ENCODE measurements at places on chromosomes 3 and 15.
A peak's percentile ranks its signal among the peaks of the same experiment; 100 is the strongest.

GRCh38 chr15:23411841-23412240 is 35.2 kb downstream of the GOLGA6L2 start:
- DNase-seq: no peak

- DNase-seq: no peak
Observed at GRCh38 chr3:32508711-32509110, 6.1 kb upstream of the CMTM6 start.

DNA sequence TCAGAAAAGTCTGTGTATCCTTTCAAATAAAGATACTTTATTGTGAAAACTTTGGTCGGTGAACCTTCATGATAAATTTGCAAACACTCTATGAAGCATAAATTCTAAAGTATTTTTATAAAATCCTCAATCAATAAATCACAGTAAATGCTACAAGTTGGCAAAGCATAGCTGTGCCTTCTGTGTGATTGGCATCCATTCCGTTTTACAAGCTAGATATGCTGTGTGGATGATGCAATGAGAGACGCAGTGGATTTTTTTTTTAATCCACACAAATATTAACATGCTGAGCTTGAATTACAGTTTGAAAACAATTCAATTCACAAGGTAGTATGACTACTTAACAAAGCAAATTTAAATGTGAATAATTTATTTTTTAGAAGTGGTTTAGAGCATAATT is 937.2 kb downstream of the ZPLD1 start:
- no peak for DNase-seq

DNA sequence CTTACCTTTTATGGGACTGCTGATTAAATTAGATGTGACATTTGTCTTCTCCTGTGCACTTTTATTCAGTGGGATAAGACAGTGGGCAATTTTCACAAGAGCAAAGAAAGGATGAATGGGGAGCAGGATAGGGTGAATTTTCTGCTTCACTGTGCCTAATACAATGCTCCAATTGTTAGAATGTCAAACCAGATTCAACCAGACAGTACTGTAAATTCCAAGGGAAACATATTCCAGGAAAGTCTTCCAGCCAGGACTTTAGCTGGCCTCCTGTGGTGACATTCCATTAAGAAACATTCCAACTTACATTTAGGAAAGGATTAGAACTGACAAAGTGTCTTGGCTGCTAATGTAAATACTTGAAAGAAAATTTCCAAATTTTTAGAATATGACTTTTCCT is 100.1 kb upstream of the PROK2 start:
- DNase-seq: peak; percentile 31

DNA sequence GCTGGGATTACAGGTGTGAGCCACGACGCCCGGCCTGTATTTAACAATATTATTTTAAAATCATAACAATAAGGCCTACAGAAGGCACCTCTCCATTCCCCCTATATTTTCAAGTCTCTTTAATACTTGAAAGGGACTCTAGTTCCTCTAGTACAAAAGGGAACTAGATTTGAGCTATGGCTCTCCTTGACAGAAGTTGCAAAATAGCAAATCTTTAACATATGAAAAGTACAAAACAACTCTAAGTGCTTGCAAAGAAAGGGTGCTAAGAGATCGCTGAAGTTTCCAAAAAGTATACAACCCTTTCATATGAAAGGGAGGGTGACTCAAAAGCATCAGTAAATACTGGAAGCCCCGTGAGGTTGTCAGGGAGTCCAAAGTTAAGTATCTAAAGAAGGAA is 23.8 kb downstream of the AP3S2 start:
- DNase-seq: no peak

DNA sequence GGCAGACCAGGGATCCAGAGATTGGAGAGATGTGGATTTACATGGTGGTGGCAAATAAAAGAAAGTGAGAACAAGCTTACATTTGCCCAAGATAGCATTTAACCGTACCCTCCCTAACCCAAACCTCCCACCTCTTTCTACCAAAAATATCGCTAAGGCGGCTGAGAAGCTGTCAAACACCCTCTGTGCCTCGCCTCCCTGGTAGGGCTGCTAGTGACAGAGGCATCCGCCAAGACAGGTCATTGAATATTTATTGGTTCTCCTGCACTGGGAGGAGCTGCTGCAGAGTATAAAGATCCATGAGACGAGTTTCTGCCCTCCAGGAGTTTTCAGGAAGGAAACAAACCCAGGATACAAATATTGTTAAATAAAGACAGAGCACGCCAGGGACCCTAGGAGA is 107.3 kb upstream of the TMC3 start:
- DNase-seq: no peak

- no peak for DNase-seq
Observed at GRCh38 chr15:67781907-67782690, 43.2 kb upstream of the SKOR1 start.

DNA sequence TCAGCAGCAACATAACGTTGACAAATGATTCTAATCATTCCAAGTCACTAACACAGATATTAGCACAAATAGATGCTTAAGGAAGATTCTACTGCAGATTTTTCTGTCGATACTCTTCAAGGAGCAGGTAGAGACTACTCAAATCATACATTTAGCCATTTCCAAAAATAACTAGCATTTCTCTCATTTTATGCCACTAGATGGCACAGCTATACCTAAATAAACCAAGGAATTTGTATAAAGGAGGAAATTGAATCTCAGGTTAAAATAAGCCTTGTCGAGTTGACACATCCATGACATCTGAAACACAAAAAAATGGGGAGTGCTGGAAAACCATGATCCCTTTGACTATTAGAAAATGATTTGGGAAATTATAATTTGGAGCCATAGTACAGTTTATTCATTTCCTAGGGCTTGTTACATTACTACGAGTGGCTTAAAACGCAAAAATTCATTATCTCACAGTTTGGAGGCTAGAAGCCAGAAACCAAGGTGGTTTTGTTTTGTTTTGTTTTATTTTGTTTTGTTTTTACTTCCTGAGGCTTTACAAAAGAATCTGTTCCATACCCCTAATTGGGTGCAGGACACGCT is 59.5 kb upstream of the STRIT1 start:
- DNase-seq: peak; percentile 62

DNA sequence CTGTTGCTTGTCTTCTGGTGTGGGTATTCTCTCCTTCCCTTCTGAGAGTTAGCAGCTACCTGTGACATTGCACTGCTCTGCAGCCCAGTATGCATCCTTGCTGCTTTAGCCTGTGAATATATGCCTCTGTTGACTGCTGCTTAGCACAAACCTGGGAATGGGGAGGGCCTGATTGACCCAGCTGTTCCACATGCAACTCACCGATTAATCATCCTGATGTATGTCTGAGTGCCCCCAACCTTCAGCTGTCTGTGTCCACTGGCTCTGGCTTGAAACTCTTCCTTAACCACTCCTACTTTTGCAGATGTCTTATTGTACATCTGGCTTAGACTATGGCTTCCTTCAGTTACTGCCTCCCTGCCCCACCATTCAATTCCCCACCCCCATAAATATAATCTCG is 119.1 kb downstream of the RASA2 start:
- no peak for DNase-seq

DNA sequence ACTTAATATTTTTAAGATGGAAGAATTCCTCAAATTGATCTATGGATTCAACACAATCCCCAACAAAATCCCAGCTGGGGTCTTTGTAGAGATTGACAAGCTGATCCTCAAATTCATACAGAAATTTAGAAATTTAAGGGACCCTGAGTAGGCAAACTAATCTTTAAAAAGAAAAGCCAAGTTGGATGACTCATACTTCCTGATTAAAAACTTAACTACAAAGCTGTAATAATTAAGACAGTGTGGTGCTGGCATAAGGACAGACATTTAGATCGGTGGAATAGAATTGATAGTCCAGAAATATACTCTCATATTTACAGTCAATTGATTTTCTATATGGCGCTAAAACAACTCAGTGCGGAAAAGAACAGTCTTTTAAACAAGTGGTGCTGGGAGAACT is 11.6 kb downstream of the FAM162A start:
- no peak for DNase-seq

GRCh38 chr15:50128266-50128665 is 9.2 kb upstream of the ATP8B4 start:
- no peak for DNase-seq

- no peak for DNase-seq
Observed at GRCh38 chr15:78614021-78614420, 6.8 kb downstream of the CHRNA3 start.

DNA sequence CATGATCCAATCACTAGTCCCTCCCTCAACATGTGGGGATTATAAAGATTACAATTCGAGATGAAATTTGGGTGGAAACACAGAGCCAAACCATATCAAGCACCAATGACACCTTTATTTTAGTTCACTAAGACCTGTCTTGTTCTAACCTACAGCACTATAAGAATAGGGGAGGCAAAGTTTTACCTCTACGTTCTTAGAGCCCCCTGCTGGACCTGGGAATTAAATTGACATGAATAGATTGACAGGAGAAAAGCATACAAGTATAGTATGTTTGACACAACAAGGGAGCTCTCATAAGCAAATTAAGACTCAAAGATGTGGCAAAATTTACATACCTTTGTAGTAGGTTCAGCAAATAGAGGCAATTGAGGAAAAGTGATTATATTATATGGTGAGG is 974.4 kb upstream of the ALCAM start:
- DNase-seq: peak; percentile 5

GRCh38 chr15:34275721-34276120 is 50.9 kb downstream of the EMC4 start:
- no peak for DNase-seq

- no peak for DNase-seq
Observed at GRCh38 chr15:56208185-56208584, 35.5 kb downstream of the RFX7 start.

DNA sequence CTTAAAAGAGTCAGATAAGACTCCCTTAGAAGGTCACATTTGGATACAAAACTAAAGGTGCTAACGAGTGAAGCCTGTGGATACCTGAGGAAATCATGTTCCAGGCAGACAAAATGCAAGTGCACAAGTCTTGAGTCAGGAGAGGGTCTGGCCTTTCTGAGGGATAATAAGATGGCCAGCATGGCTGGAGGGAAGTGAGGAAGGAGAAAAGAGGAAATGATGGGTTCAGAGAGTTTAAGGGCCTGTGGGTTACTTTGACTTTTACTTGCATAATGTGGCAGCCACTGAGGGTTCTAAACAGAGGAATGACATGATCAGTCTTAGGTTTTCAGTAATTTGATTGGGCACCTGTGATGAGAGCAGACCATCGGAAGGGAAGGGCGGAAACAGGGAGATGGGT is 3.5 kb upstream of the ROPN1B start:
- no peak for DNase-seq

DNA sequence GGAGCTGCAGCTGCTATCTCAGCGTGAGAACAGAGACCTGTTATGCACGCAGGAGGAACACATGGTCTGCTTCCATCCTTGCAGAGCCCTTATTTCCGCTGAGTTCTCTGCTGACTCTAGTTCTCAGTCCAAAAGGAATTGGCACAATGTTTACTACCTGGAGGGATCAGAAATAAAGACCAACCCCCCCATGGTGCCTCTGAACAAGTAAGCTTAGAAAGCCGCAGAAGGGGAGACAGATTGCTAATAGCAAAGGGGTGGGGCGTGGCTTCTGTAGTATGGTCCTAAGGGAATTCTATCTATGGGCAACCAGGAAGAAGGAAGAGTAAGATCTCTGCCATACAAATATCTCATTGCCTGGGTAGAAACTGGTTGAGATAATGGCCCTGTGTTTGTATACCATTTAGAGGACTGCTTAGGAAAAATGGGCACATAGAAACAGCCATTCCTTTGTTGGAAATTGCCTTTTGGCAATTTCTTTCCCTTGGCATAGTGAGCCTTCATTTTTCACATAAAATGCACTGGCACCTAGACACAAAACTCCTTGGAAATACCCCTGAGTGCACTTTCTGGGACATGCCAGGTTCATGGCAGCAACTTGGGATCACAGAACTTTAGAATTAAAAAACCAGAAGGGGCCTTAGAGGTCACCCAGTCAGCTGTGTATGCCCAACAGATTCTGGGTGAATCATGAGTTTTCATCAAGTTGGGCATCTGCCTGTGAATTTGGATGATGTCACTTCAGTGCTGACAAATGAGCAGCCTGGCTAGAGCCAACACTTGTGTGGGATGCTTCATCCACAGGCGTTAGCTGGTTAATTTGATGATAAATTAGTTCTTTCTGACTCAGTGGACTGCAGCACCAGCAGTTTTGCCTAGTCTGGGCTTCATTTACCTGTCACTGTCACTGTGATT is 57.4 kb upstream of the STXBP5L start:
- no peak for DNase-seq

GRCh38 chr3:52237006-52237656 is 1.8 kb downstream of the TWF2 start:
- DNase-seq: peak; percentile 46

DNA sequence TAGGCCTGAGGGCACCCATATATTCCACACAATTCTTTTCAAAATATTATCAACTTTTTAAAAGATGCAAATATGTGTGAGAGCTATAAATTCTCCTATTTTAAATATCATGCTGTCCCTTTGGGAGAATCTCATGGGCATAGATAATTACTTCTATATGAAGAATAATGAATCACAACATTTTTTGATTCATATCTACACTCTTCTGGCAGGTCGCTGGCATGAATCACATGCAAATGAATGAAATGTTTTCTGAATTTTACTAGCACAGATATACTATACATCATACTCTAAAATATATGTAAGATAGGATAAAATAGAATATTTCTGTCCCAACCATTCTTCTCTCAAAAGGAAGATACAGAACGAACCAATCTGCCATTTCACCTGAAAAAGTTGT is 277.7 kb upstream of the KCNH8 start:
- DNase-seq: no peak

- DNase-seq: no peak
Observed at GRCh38 chr3:60746695-60747416, 504.4 kb downstream of the FHIT start.

- DNase-seq: peak; percentile 14
Observed at GRCh38 chr15:75577401-75578172, 1.5 kb downstream of the PTPN9 start.

DNA sequence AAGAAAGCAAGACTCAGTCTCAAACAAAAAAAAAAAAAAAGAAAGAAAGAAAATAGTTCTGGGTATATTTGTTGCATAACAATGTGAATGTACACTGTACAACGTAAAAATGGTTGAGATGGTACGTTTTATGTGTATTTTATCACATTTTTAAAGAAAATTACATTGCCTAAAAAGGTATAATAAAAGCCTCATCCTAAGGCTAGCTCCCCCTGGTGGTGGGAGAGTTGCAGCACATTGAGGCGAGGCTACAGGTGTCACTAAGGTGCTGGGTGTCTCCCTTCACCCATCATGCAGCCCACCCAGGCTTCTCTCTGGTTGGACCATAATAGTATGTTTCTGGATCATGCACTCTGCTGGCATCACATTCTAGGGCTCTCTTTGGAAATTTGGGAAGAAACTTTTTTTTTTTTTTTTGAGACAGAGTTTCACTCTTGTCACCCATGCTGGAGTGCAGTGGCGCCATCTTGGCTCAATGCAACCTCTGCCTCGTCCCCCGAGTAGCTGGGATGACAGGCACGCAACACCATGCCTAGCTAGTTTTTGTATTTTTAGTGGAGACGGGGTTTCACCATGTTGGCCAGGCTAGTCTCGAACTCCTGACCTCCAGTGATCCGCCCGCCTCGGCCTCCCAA is 12.4 kb upstream of the RAB11A start:
- DNase-seq: peak; percentile 48
